Kidney capillary endothelial cell (primary cell): ENCODE measurements at places on chromosomes 11 and 22.

DNA sequence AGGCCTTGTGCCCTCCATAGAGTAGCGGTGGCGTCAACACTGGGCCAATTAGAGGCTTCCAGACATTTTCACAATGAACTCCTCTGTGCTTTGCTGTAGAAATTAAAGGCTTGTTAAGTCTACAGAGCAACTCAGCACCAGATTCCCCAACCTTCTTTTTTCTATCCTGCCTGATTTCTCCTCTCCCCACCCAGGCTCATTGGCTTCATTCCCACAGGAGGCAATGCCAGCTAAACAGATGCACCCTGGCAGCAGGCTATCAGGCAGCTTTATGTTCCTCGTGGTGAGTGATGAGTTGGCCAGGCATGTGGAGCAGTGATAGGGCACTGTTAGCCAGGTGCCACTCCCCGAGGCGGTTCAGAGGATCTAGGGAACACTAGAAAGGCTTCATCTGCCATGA is 4.8 kb downstream of the DIXDC1 start:
- no peak for DNase-seq

DNA sequence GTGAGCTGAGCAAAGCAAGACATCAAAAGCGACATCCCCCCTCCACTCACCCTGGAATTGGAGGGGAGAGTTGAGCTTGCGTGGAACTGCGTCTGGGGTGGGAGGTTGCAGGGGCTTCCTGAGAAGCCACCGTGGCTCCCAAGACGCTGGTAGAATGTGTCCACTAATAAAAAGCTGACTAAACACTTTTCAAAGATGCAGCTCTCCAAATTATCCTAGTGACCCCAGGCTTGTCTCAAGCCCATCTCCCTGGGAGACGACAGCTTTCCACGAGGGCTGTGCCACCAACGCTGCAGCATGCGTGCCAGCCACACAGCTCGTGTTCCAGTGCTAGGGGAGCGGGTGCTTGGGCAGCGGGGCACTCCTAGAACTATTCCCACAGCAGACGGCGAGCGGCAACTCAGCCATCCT is 6.3 kb upstream of the GAL start:
- DNase-seq = no peak

DNA sequence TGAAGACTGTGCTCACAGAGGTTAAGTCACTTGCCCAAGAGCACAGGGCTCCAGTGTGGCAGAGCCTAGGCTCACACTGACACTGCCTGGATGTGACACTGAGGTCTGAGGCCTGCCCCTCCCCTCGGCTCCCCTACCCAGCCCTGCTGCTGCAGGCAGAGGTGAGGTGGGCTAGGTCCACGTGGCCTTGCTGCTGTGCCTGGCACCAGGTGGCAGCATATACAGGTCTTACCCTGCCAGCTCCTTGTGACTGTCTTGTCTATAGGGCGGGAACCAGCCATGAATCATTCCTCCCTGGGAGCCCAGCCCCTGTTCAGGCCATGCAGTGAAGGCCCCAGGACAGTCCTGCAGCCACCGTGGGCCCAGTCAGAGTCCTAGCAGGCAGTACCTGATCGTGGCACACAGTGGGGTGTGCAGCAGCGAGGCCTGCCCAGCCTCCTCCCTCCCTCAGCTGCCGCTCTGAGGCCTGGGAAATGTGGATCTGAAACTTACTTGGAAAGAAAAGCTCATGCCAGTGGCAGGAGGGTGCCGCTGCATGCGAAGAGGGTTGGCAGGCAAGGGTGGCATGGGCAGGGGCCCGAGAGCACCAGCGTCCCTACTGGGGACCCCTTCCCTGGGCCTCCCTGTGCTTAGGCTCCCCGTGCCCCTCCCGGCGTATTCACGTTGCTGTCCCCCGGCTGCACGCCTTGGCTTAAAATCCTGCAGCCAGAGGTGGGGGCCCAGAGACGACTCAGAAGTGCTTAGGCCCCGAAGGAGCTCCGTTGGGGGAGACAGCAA is 1.2 kb upstream of the CERK start:
- no peak for DNase-seq

DNA sequence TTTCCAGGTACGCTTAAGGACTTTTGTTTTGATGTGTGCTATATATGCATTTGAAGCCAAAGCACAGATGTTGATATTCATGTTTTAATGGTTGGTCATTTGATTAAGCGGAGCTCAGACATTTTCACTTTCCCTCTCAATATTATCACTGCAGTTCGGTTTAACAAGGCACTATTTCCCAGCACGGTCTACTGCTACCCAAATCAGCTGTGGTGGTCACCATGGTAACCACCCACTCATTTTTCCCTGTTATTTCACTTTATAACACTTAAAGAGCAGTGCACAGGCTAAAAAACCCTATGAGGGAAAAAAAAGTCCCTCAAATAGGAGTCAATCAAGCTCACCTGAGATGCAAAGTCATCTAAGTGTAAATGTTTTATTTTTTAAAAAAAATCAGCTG is 439.6 kb upstream of the CCDC90B start:
- DNase-seq = no peak

GRCh38 chr11:83039566-83039965 is 32.1 kb downstream of the RAB30 start:
- DNase-seq = peak; percentile 36

GRCh38 chr22:31585161-31585859 is 76.7 kb downstream of the PISD start:
- DNase-seq = no peak

DNA sequence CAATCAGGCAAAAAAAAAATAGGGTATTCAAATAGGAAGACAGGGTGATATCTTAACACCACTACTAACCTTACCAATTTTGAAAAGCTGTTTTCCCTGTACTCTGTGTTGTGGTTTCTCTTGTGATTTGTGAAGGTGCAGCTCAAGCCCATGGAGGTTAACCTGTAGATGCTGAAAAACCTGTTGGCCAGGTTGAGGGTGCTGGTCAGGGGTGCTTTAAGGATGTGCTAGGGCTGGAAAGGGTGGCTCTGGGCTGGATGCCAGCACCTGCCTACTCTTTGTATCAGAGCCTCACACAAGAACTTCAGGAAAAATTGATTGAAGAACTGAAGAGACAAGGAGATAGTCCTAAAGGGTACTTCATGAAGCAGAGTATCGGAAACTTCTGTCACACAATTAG is 18.3 kb upstream of the OR5M8 start:
- no peak for DNase-seq

DNA sequence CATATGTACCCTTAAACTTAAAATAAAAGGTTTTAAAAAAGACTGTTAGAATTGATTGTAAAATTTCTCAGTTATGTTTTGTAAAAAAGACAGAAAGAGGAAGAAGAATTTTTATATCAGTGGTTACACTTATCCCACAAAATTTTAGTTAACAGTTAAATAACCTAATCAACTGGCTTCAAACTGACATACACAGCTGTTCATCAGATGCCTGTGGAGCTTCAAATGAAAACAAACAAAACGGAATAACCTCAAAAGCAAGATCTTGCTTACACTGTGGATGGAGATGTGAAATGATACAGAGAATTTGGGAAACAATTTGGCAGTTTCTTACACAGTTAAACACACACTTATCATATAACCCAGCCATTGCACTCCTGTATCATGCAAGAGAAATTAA is 521.0 kb downstream of the ETS1 start:
- no peak for DNase-seq

DNA sequence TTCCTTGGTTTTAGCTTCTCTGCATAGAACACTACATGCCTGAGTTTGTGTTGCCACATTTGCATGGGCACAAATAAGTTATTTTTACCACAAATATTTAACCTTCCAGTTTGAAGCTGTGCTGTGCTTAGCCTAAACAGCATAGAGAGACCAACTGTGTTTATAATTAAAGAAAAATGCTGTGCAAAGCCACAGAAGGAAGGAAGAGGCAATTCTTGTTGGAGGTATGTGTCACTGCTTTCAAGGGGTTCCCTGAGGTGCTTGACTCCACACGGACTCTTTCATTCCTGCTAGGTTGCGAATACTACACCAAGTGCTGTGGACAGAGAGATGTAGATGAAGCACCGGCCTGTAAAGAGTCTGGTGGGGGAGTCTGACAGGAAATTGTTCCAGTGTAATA is 47.6 kb upstream of the OLFML1 start:
- DNase-seq = no peak

- no peak for DNase-seq
These were observed 57.9 kb upstream of the PARVA start for GRCh38 chr11:12319461-12319951.

DNA sequence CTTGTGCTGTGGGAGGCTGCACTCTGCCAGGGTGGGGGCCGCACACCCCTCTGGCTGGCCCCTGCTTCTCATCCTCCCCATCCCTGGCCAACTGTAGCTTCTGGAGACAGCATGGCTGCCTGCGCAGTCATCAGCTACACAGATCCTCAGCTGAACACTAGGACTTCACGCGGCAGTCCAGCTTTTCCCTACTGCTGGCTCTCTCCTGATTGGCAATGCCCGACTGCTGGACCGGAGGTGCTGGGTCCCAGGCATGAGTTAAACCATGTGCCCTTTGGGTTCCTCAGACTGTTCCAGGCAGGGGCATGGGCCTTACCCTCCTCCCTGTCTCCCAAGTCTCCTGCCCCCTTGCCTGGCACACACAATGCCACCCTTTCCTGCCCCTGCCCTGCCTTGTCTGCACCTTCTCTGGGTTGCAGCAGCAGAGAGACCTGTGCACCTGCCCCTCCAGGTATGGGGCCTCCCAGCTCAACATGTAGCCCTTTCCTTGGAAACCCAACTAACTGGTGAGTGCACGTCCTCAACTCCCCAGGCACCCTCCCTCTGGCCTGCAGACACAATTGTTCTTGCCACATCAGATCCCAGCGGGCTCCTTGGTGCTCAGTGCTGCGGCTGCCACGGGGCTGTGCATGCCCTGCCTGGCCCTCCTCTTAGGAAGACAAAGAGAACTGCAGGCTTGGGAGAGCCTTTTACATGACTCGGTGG is 1039.2 kb downstream of the TBC1D22A start:
- no peak for DNase-seq

DNA sequence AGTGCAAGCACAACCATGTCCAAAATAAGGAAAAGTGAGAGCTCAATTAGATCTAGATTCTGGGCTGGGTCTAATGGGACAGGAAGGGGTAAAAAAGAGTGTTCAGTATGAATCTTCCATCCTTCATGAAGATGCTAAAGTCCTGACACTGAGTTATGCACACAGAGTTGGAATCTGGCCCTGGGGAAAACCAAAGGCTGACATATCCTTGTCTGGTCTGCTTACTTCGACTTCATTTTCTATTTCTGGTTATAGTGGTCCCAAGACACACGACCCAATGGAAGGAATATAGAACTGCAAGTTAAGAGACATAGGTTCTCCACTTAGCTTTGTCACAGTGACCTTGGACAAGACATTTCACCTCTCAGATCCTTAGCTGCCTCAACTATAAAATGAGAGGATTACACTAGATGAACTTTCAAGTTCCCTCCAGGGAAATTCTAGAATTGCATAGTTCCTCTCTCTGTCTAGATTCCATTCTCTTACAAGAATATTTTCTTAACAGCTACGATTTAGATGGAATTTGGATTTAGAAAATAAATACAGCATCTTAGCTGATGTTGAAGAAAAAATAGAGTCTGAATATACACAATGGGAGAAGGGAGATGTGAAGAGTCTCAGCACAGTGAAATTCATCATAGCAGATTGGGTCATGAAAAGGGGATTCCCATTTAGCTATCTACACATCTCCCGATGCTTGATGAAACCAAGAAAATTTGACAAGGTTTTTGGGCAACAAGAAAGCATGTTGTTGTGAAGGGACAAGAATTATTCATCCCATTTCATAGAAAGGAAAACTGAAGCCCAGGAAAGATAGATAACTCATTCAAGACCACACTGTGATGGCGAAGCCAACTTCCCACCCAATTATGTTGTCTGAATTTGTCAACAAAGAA is 3.3 kb downstream of the BLID start:
- DNase-seq = no peak

DNA sequence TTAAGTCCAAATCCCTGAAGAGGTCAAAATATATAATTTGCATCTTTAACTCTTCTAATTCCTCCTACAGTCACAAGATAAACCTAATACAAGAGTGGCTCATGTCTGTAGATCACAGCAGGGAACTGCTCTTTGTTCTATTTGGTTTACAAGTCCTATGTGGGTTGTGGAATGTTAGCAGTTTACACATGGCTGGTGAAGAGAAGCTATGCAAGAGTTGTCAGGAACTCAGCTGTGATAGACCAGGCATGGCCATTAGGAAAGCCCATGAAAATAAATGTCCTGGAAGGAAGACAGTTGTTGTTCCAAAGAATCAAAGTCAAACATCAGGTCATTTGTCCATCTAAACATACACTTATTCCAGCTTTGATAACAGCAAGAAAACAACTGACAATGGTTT is 312.4 kb upstream of the PITPNB start:
- DNase-seq = no peak

GRCh38 chr22:32932176-32932575 is 126.0 kb downstream of the SYN3 start:
- DNase-seq = peak; percentile 24

- no peak for DNase-seq
These were observed 32.5 kb downstream of the PLEKHA7 start for GRCh38 chr11:16981651-16982194.

DNA sequence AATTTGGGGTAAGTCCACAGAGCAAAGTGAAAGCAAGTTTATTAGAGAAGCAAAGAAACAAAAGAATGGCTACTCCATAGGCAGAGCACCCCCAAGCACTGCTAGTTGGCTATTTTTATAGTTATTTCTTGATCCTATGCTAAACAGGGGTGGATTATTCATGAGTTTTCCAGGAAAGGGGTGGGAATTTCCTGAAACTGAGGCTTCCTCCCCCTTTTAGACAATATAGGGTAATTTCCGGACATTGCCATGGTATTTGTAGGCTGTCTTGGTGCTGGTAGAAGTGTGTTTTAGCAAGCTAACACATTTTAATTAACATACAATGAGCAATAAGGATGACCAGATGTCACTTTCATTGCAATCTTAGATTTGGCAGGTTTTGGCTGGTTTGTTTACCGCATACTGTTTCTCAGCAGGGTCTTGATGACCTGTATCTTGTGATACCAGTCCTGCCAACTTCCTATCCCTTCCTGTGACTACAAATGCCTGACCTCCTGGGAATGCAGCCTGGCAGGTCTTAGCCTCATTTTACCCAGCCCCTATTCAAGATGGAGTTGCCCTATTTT is 937 bp upstream of the C1QTNF6 start:
- peak; percentile 84 for DNase-seq

GRCh38 chr11:113673550-113674396 is 32.3 kb downstream of the TMPRSS5 start:
- no peak for DNase-seq

- DNase-seq = no peak
These were observed 296.9 kb downstream of the BRD1 start for GRCh38 chr22:49530671-49531367.

DNA sequence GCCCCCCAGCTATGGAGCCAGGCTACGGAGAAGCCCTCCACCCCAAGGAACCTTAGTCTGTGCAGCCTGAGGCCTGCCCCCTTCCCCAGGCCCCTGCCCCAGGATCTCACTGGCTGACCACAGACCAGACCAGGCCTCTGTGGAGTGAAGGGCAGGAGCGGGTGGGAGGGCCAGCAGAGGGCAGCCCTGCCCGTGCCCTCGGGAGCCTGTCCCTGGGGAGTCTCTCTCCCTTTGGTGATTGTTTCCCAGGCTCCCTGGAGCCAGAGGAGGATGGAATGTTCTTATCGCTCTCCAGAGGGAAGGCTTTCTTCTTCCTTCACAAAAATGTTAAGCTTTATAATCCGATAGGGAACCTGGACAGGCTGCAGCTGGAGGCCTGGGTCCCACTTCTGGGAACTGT is 455.3 kb downstream of the SOX6 start:
- DNase-seq = no peak
